ENCODE measurements at places on chromosomes 2 and 18.

- no peak for DNase-seq
These were observed 22.7 kb downstream of the KDSR start for GRCh38 chr18:63344263-63344662.

GRCh38 chr2:157476953-157477709 is 33.2 kb upstream of the CYTIP start:
- no peak for DNase-seq

DNA sequence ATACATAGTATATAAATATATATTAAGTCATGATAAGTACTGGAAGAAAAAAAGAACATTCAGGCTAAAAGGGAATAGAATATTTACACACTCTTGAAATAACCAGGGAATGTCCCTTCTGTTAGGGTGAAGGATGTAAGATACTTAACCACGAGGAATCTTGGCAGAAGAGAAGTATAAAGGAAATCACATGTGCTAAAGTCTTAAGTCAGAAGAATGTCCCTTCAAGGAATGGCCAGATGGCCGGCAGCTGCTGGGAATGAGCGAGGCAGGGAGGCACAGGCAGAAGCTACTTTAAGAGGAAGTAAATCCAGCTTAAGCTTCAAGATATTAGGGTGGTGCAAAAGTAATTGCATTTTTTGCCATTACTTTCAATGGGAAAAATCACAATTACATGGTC is 5.5 kb downstream of the CCDC102B start:
- DNase-seq: no peak

- no peak for DNase-seq
These were observed 28.5 kb downstream of the SEMA4F start for GRCh38 chr2:74682501-74682900.

- DNase-seq: no peak
These were observed 21.0 kb downstream of the ZC3H6 start for GRCh38 chr2:112296407-112296806.

DNA sequence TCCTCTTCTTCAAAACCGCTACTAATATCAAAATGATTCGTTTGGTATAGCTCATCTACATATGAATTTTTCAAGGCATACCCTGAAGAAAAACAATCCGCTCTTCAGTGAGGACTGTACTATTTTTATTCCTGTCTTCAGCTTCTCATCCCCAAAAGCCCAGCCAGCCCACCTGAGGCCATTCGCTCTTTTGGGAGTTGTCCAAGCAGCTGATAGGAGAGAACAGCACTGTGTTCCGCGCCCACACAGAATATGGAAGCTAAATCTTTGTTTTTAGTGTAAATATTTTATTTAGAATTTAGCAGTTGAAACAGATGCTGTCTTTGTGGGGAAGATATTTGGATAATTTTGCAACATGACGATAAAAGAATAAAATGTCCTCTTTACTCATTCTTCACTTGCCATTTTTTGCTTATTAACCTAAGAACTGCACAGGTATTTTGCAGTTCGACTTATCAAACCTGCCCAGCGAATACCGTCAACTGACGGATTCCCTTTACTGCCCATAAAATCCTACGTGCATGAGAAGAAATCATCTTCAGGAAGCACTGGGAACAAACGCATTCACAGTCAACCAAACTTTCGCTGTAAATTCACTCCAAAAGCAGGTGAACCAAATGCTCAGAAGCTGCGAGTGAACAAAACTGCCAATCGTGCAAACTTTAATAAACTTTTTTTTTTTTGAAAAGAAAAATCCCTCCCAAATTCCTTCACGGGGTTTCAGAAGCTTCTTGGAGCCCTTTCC is 3.4 kb downstream of the ZNF521 start:
- no peak for DNase-seq

DNA sequence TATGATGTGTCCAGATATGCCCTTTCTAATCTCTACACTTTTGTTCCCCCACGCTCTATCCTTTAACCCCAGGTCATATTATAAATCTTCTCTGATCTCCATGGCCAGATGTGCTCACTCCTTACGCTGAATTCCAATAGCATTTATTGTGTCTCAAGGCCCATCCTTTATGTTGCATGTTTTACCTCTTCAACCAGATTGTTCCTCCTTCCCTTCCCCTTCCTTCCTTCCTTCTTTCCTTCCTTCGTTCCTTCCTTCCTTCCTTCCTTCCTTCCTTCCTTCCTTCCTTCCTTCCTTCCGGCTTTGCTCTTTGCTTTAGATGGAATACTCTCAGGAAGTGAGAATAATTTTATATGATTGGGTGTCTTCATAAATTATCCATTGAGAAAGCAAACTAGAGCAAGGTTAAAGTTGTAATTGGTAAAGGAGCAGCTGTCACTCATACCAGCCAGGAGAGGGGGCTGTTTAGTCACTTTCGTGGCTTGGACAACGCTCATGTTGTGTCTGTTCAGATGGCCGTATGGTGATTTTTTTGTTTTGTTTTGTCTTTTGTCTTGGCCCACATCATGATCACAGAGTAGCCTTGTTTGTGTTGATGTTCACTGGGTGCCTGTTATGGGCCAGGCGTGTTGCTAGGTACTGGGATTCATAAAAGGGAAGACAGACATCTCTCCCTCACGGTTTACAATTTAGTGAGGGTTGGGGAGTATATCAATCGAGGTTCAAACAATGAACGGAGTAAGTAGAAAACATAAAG is 68.0 kb downstream of the DAW1 start:
- no peak for DNase-seq

GRCh38 chr2:178886006-178886405 is 78.8 kb upstream of the TTN start:
- DNase-seq: no peak
